ENCODE measurements at places on chromosomes 11 and 22.
A peak's percentile ranks its signal among the peaks of the same experiment; 100 is the strongest.

DNA sequence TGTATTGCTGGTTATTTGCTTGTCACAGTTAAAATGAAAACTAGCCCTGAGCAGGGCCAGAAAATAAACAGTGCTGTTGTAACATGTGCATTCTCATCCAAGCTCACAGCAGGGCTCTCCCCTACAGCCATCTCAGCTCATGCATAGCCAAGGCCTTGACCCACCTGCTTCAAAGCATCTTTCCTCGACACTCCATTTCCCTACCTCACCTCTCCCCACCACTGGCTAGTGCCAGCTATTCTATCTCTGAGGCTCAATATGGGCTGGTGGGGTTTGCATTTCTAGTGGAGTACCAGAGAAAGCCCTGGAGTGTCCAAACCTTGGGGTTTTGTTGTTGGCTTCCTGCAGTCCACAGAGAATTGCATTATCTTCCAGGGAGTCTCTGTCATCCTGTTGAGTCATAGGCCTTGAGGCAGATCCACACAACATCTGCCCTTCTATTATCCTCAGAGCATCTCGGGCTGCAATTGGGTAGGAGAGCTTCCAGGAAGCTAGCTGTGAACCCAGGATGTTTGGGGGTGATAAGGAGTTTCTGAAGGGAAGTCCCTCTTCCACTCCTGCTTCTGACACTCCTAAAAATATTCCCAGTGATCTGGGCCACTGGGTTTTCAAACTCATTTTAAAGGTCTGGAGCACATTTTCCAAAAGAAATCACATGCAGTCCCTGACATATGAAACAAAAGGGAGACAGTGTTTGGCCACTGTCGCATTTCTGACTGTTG lies 36.1 kb upstream of the AMOTL1 start:
- no peak for DNase-seq

DNA sequence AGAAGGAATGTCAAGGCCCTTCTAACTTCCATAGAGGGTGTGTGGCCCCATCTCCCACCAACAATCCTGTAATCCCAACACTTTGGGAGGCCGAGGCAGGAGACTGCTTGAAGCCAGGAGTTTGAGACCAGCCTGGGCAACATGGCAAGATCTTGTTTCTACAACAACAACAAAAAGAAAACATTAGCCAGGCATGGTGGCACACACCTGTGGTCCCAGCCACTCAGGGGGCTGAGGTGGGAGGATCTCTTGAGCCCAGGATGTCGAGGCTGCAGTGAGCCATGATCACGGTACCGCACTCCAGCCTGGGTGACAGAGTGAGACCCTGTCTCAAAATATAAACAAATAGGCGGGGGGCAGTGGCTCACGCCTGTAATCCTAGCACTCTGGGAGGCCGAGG lies 16.9 kb downstream of the TSPAN32 start:
- DNase-seq = peak; percentile 23

DNA sequence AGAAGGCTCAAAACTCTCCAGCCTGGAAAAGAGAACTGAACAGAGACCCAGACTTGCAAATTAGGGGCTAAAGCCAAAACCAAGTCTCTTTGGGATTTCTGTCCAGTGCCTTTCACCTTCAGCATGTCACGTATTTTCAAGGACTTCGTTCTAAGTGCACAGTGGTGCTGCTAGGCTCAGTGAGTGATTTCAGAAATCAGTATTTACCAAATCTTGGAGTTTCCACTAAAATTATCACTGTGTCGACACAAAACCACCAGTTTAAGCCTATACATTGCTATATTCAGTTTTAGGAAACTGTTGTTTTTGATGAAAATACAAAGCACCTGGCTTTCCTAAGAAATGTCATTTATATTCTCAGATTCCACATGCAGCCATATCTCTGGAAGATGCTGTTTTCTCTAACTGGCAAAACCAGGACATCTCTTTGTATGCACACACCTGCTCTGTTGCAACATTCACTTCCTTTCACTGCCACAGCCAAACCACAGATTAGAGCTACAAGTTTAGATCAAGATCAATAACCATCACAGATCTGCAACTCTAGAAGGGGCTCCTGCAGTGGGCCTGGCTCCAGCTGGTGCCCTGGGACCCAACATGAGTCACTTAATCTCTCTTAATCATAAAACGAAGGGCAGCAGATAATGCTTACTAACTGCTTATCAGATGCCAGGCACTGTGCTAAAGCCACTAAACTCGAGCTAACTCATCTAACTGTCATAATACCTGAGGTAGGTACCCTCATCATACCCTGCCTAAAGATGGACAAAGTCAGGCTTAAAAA lies 22.3 kb downstream of the SMCO4 start:
- DNase-seq = no peak

GRCh38 chr22:43315687-43316217 lies 27.4 kb downstream of the SCUBE1 start:
- DNase-seq = no peak

DNA sequence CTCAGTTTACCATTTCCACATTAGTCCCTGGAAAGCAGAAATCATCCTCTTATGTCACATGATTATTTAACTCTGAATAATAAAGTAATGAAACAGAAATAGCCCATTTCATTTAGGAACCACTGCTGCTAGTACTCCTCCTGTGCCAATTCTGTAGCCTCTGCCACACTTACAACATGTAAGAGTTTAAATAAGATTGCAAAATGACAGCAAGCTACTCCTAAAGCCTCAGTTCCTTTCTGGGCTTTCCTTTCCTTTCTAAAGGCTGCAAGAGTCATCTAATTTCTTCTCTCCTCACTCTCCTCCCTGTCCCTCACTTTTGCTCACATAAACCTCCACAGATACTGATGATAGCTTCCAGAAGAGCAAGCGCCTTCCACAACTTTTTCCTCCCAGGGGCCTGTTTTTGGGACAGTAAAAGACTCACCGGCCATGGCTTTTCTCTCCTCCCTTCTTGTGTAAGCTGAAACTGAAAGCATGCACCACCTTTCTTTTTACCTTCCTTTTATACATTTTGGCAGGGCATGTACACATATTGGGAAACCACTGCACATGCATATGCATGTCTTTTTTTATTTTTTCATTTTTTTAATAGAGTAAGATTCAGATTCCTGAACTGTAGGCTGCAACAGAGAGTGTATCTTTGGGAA lies 38.5 kb downstream of the CARD18 start:
- no peak for DNase-seq

- DNase-seq = no peak
Measured at GRCh38 chr11:93840180-93840579, 10.2 kb downstream of the VSTM5 start.

All from activated CD8-positive, alpha-beta memory T cell treated with anti-CD3 and anti-CD28 coated beads, Interleukin-2, amount 50 U/mL, for 48 hours (primary cell).